ENCODE measurements at places on chromosomes 3 and 15.

DNA sequence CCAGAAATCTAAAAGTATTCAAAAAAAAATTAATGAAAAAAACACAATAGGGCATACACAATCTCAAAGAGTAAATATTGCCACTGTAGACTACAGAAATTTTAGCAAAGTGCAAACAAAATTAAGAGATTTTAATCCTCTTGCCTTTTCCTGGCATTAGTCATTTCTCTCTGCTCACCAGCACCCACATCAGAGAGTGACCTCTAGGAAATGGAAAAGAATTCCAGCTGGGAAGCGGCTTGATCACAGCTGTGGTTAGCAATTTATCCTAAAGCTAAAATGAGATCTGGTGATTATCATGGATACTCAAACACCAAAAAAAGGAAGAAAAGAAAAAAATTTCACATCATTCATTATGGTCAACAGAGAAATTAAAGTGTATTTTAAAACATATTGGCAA, 7.5 kb downstream of the CSNK1G1 start:
- no peak for DNase-seq

- DNase-seq = no peak
Observed at GRCh38 chr15:22958487-22959280, 21.5 kb downstream of the CYFIP1 start.

- DNase-seq = no peak
Observed at GRCh38 chr15:100094127-100094510, 247.7 kb downstream of the ADAMTS17 start.

GRCh38 chr3:30474371-30474770, 132.0 kb upstream of the TGFBR2 start:
- DNase-seq = no peak

DNA sequence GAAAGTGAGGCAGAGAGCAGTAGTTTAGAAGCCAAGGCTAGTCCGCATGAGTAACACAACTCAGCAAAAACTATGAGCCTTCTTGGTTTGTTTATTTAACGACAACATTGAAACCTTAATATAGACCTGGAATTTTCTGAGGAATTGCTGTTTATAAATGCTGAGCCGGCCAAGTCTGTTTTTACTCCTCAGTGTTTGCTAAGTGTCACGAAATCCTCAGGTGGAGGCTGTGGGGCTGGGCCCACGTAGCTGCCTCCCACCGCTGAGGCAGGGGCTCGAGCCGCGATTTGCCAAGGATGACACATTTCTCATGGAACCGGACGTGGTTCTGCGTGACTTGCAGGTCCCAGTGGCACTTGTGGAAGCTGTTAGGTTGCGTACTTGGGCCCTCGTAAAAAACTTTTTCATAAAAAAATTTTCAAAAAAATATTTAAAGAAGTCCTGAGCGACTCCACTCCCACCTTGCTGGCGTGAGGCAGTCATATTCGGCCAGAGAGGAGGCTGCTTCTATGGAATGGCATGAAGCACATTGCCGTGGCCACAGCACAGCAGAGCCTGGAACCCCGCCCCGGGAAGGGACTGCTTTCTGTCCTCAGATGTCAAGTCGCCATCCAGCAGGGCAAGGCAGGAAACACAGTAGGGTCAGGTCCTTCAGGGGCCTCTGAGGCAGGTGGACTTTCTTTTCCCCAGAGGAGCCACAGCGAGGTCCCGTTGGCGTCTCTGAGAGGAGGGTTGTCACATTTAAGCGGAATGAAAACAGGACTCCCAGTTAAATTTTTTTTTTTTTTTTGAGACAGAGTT, 64.8 kb upstream of the PCSK6 start:
- no peak for DNase-seq

Measured in activated naive CD4-positive, alpha-beta T cell (primary cell).